ENCODE measurements at places on chromosomes 3 and 15.

- no peak for DNase-seq
These were observed 92.7 kb upstream of the RARB start for GRCh38 chr3:25335356-25335755.

DNA sequence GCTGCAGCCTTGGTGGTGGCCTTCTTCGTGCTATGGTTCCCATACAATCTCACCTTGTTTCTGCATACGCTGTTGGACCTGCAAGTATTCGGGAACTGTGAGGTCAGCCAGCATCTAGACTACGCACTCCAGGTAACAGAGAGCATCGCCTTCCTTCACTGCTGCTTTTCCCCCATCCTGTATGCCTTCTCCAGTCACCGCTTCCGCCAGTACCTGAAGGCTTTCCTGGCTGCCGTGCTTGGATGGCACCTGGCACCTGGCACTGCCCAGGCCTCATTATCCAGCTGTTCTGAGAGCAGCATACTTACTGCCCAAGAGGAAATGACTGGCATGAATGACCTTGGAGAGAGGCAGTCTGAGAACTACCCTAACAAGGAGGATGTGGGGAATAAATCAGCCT lies 10.4 kb downstream of the CYP8B1 start:
- DNase-seq = no peak

- no peak for DNase-seq
These were observed 307.8 kb upstream of the AGTR1 start for GRCh38 chr3:148389916-148390315.

DNA sequence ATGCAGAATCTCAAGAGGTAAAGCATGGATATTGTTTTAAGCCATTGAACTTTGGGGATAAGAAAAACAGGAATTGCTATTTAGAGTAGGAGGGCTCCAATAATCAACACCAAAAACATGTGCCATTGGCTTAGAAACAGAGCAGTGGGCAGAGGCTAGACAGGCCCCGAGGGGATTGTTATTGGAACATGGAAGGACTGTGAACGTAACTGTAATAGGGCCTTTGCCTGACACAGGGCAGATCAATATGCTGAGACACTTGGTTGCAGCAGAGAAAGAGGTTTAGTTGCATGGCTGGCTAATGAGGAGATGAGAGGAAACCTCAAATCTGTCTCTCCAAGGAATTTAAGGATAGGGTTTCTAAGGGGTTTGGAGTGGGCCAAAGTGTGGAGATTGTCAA lies 36.9 kb upstream of the RAF1 start:
- no peak for DNase-seq

GRCh38 chr3:105930733-105931132 lies 61.9 kb upstream of the CBLB start:
- DNase-seq = no peak

GRCh38 chr3:181735911-181736310 lies 24.2 kb downstream of the SOX2 start:
- DNase-seq = no peak

DNA sequence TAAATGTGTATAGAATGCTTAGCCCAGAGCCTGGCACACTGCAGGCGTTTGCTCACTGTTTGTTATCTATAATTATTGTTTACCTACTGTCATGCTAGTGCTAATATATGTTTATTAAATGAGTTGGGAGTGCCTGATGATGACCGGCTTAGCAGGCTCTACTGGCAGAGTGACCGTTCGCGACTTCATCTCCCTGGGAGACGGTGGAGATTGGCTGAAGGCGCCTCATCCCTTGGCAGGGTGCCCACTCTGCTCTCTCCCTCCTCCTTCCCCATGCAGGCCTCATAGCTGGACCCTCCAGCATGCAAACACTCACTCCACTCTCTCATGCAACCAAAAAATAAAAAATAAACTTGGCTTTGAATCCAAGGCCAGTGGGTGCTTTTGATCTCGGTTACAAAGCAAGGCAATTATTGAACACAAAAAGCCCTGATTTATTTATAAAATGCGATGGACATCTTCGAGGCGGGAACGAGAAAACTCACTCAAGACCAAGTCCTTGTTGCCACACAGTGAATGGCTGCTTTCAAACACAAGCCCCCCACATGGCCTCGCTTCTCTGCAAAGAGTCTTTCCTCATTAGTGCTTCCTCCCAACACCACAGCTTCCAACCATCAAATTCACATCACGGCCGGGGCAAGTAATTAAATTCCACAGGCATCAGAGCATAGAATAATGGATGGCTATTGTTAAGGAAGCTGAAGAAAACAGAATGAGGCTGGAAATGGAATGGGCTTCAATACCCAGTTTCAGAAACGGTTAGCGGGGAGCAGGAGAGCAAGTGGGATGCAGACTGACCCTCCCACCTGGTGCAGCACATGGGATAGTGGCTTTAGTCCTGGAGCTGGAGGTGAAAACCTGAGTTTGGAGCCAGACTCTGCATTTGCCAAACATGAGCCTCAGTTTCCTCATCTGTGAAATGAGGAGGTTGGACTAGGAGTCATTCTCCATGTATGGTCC lies 135.7 kb upstream of the RAD18 start:
- no peak for DNase-seq

- DNase-seq = no peak
These were observed 118.3 kb upstream of the KCNH8 start for GRCh38 chr3:19029837-19030521.

- no peak for DNase-seq
These were observed 178.6 kb upstream of the LYSMD4 start for GRCh38 chr15:99911816-99912215.

DNA sequence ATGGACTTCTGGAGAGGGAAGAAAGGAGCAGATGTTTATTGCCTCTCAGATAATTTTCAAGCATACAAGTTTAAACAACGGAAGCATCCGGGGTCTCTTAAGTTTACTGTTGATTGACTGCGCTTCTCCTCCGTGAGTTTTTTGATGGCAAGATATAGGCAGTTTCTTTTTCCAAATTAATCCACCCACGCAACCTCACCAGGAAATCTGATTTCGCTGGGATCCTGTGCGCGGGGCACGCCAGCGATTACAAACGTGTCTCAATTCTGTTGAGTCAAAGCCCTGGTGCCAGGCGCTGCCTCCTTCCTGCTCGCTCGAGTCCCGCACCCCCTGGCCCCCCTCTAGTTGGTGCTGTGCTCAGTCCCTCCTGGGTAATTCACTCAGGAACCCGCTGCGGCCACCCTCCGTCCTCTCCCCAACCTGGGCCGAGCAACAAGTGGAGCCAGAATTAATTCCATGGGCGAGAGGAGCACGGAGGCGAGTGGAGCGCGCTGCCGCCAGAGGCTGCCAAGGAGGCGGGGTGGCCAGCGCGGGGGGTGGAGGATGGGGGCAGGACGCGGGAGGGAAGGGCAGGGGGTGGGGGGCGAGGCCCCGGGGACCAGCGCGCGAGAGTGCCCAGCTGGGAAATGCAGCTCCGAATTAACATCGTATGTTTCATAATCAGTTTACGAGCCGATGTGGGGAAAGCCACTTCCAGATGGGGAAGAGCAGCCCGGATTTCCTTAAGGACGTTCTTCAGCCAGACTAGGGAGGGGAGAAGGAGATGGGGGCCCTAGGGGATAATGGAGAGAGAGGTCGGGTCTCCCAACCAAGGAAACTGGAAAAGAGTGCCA lies 6.0 kb downstream of the WNT5A start:
- DNase-seq = no peak

- no peak for DNase-seq
These were observed 27.7 kb upstream of the P4HTM start for GRCh38 chr3:48962340-48962739.

GRCh38 chr3:38985581-38985980 lies 66.2 kb downstream of the SCN11A start:
- no peak for DNase-seq

DNA sequence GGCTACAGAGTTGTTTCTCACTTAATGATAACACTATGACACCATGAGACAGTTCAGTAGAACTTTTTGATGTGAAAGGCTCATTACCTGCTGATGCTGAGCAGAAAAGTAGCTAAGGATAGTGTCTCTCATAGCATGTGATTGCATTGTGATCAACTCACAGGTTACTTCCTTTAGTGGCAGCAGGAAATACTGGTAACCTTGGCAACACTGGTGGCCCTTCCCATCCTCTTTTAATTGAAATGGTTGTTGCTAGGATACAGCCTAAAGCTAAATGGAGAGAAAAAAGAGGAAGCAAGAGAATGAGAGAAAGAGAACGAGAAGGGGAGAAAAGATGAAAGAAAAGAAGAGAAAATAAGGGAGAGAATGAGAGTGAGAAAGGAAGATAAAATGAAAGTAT lies 204.7 kb upstream of the GAP43 start:
- no peak for DNase-seq

- no peak for DNase-seq
These were observed 22.6 kb upstream of the CSPG5 start for GRCh38 chr3:47601281-47601680.

DNA sequence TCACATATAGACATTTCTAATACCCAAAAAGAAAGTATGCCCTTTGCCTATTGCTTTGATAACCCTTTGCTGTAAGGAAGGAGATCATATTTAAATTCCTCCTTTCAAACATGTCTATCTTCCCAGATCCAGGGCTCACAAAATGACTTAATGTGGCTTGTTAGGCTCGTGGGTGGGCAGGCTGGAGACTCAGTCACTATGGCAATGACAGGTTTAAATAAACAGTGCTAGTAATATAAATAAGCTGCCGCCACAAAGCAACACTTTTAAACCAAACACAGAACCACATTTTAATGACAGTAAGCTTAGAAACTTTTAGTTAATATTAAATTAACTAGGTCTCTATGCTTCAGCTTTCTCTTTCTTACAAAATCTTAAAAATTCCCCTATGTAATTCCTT lies 616.0 kb upstream of the NAALADL2 start:
- DNase-seq = no peak

DNA sequence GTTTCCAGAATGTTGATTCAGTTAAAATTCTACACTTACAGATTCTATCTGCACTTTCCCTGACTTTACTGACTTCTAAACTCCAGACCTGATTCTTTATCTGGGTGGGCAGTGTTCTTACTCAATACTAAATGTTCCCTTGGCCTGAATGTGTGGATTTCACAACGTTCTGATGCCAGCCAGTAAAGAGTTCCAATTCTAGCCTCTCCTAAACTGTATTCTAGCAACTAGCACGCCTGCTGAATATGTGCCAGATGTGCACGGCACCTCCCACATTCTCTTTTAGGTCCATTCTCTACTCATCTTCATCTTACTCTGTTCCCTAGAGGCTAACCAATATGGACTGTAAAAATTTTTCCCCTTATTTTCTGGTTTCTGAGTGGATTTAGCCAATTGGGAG lies 479.5 kb upstream of the AGTR1 start:
- no peak for DNase-seq

- DNase-seq = no peak
These were observed 159.0 kb upstream of the IL12A start for GRCh38 chr3:159829539-159830227.

DNA sequence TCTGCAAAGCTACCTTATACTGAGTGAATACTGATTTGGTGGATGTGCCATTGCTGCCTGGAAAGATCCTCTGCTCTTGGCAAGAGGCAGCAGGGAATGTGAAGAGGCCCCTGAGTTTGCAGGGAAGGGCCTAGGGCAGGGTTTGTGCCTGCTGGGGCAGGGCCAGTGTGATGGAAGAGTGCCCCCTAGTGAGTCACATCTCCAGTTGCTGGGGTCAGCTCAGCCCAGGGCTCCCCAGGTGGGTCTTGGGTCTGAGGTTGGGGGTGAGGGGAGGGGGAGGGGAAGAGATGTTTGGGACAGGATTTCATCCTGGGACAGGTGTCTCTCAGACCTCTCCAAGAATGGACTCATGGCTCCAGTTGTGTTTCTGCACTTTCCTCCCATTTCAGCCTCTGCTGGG lies 4.1 kb upstream of the AMOTL2 start:
- DNase-seq = peak; percentile 26

DNA sequence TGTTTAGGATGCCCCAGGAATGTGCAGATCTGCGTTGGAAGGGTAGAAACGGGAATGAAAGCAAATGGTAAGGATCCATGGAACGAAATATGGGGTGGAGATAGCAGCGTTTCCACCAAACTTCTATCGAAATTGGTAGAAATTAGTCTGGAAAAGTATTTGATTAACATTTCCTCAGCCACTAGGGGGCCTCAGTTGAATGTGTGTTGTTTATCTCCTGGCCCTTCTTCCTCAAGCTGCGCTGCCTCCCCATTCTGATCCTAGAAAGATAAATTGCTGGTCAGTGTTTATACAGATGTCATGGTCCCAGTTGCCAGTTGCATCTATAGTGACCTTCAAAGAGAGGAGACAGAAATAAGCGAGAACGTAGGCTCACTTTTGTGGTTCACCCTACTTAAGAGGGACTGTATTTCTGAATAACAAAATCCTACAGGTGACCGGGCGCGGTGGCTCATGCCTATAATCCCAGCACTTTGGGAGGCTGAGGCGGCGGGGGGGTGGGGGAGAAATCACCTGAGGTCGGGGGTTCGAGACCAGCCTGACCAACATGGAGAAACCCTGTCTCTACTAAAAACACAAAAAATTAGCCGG lies 457.1 kb downstream of the SQOR start:
- DNase-seq = peak; percentile 27

GRCh38 chr3:30648670-30649357 lies 42.4 kb downstream of the TGFBR2 start:
- DNase-seq = no peak

DNA sequence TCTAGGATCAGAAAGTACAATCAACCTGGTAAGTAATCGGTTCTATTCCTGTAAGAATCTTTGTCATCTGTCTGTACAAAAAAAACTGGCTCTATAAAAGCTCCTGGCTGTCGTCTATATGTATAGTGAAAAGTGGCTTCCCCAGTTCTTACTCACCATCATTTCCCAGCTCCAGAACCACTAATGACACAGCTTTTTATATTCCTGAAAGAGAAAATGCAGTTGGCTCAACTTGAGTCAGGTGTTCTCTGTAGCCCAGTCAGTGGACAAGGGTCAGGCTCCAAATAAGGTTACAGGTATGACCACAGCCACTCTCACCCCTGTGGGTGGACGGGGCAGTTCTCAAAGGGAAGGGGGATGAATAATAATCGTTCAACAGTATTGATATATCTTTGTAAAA lies 85.1 kb downstream of the AP4E1 start:
- no peak for DNase-seq

DNA sequence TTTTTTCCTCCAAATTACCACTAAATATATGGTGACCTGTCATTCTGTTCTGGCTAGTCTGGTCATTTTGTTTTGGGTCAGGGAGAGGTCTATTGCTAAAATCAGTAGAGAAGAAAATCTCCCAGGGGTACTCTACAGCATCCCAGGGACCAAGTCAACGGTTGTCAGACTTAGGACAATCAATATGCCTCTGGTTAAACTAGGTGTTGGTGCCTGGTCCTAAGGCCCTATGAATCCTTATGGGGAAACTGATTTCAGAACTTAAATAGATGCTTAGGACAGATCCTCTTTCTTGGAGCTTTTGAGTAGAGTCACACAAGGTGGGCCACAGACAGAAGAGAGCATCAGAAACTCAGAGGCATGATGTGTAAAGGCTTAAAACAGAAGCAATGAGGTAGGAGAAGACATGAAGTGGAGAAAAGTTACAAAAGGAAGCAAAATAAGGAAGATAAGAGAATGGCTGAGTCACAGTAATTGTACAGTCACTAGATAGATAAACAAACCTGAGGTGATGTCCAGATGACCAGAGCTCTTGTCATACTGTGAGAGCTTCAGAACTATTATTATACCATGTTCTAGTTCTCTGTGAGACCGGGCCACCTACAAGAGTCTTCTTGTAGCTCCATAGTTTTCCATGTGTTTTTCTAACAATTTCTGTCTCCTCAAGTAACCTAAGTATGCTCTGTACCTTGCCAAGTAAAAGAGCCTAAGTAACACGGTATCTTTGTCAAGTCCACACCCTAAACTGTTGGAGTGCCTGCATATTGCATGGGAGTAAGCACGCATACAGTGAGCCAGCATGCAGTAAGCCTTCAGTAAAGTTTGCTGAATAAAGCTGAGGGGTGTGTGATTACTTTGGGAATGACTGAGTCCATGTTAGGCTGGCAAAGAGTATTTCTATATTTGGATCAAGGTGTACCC lies 44.6 kb upstream of the LEKR1 start:
- DNase-seq = no peak

GRCh38 chr3:15983232-15983631 lies 185.5 kb upstream of the ANKRD28 start:
- no peak for DNase-seq

All from activated CD4-positive, alpha-beta T cell treated with anti-CD3 and anti-CD28 coated beads, Interleukin-10, Interleukin-2, amounts not matched to agents 100 ng/mL and 50 ng/mL, durations not matched to agents 16 hours and 8 hours (primary cell).